ENCODE measurements at places on chromosomes 5 and 9.

- DNase-seq, result peak; percentile 59
These were observed 326.6 kb downstream of the EBF1 start for GRCh38 chr5:158773161-158773560.

GRCh38 chr5:168219515-168220410 lies 71.7 kb upstream of the WWC1 start:
- DNase-seq, result peak; percentile 74

- DNase-seq, result no peak
These were observed 97.4 kb downstream of the CACNA1B start for GRCh38 chr9:137974746-137975526.

DNA sequence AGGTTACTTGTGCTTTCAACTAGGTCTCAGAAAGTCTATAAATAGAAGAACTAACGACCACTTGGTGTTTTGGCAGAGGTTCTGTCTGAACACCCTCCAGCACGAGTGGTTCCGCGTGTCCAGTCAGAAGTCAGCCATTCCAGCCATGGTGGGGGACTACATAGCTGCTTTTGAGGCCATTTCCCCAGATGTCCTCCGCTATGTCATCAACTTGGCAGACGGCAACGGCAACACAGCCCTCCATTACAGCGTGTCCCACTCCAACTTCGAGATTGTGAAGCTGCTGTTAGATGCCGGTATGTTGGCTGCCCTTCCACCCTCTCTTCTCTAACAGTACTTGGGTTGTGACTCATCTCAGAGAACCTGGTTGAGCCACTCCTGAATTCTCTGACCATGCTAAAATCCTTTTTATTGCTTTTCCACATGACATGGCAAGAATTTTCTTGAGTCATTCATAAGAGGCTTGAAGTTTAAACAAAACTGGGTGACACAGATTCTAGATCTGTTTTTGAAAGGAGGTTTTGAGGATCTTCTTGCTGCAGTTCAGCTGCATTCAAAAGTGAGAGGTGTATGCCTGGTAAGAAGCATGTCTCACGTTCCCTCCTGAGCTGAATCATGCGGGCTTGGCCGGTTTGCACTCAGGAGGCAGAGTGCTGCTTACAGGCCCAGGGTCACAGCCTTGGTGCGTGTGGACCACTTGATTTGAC lies 103.1 kb upstream of the DMRT1 start:
- DNase-seq, result peak; percentile 98

- DNase-seq, result no peak
These were observed 227.6 kb downstream of the SAXO1 start for GRCh38 chr9:18805386-18805785.

- no peak for DNase-seq
These were observed 171.2 kb upstream of the ACTBL2 start for GRCh38 chr5:57653636-57654290.

DNA sequence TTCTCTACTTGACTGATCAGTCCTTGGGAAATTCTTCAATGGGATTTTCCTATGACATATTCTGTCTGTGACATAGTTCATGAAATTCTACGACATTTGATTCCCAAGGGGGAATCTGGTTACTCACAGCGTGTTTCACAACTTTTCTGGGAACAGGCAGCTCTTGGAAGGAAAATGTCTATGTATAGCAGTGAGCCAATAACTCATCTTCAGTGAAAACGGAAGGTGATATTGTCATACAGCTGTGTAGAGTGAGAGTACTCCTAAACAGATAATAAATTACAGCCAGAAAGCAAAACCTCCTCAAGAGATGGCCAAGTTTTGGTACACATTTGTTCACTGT lies 91.4 kb downstream of the C9orf152 start:
- DNase-seq, result peak; percentile 97

DNA sequence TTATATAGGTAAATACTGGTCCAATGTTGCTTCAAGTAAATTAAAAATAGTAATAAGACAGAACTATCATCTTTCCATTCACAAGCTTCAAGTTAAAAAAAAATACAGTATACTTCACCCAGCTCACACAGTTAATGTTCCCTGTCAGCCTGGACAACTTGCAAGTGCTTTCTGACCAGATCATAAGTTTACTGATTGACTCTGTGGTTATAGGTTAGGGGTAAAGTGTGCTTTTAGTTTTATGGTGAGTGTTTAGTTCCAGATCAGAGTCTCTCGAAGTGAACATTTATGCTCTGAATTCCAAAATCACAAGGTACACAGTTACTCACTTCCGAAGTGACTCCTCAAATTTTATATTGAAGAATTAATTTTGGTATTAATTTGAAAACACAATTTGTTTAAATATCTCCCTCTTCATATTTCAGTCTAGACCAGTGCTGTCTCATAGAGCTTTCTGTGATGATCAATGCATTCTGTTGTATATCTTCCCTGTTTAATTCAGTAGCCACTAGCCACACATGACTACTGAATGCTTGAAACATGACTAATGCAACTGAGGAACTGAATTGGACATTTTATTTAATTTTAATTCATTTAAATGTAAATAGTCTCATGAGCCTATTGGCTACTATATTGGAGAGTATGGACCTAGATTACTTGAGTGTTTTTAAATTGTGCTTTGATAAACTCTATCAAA lies 90.7 kb downstream of the MEF2C start:
- peak; percentile 55 for DNase-seq

GRCh38 chr5:129724647-129725046 lies 23.2 kb upstream of the MINAR2 start:
- no peak for DNase-seq

- DNase-seq, result no peak
These were observed 35.7 kb downstream of the SEMA4D start for GRCh38 chr9:89462199-89462598.

DNA sequence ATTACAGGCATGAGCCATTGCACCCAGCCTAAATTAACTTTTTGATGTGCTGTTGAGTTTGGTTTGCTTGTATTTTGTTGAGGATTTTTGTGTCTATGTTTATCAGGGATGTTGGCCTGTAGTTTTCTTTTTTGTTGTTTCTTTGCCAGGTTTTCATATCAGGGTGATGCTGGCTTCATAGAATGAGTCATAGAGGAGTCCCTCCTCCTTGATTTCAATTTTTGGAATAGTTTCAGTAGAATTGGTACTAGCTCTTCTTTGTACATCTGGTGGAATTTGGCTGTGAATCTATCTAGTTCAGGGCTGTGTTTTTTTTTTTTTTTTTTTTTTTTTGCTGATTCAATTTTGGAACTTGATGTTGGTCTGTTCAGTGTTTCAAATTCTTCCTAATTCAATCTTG lies 1164.3 kb upstream of the DMAC1 start:
- DNase-seq, result no peak

DNA sequence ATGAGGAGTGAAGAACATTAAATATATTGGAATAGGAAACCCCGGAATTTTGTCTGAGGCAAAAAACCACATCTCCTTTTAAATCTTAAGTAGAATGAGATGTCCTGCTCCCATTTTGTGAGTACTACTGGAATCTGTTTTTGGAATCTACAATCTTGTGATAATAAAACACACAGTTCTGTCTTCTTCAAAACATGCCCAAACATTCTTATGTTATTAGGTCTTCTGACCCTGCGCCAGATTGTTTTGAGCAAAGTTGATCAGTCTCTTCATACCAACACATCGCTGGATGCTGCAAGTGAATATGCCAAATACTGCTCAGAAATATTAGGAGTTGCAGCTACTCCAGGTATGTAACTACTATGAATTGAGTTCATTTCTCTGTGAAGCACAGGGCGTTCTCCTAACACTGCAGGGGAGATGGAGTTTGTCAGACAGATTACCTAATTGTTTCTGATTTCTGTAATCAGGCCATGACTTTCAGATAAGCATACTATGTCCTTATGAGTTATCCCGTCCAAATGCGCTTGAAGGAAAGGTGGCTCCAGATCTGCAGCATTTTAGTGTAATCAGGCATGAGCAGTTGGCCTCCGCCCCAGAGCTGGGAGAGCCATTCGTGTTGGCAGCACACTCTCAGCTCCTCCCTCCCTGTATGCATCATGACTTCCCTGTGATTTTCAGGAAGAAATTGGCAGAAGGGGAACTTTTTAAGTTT lies 88.0 kb downstream of the NLN start:
- DNase-seq, result peak; percentile 86

- no peak for DNase-seq
These were observed 23.0 kb downstream of the ZBED3 start for GRCh38 chr5:77064040-77064439.

GRCh38 chr5:167940911-167941310 lies 350.5 kb upstream of the WWC1 start:
- no peak for DNase-seq

GRCh38 chr5:140822281-140822629 lies 842 bp downstream of the PCDHA5 start:
- DNase-seq, result no peak

DNA sequence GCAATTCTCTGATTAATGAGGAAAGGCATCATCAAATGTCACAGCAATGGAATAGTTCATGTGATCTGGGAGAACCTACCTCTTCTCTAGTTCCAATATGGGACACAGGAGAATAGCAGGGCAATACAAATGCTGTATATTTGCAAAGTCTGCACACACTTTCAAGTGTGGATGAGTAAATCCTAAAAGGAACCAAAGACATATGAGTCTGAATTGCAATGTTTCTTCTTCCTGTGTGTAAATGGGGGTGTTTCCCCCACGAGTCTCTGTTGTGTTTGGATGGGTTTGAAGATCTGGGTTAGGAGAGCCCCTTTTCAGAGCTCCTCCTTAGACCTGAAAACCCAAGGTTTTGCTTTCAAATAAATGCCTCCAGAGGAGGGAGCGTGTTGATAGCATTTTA lies 26.9 kb downstream of the SLC46A2 start:
- no peak for DNase-seq

GRCh38 chr5:170362102-170362501 lies 27.1 kb downstream of the KCNMB1 start:
- DNase-seq, result no peak

DNA sequence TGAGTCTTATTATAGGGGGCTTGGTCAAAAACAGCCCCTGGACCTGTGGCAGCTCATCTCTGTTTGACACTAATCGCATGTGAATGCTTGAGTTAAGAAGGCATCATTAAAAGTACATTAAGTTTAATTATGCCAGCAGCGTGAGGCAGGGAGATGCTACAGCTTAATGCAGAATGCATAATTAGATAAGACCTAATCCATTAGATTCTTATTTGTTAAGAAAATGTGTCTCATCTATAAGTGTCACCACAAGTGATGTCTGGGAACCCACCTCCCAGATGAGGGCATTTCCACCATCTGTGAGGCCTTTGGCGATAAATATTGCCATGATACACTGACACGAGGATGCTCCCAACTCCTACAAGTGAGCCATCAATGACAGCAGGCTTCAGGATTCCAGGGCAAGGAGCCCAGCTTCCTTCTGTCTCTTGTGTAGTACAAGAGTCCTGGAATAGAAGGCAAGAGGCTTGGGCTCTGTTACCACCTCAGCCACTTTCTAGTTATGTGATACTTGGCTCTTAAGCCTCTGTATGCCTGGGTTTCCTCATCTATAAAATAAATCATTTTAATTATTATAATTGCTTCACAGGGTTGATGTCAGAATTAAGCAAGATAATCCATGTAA lies 202.7 kb downstream of the FAM114A2 start:
- DNase-seq, result peak; percentile 28

DNA sequence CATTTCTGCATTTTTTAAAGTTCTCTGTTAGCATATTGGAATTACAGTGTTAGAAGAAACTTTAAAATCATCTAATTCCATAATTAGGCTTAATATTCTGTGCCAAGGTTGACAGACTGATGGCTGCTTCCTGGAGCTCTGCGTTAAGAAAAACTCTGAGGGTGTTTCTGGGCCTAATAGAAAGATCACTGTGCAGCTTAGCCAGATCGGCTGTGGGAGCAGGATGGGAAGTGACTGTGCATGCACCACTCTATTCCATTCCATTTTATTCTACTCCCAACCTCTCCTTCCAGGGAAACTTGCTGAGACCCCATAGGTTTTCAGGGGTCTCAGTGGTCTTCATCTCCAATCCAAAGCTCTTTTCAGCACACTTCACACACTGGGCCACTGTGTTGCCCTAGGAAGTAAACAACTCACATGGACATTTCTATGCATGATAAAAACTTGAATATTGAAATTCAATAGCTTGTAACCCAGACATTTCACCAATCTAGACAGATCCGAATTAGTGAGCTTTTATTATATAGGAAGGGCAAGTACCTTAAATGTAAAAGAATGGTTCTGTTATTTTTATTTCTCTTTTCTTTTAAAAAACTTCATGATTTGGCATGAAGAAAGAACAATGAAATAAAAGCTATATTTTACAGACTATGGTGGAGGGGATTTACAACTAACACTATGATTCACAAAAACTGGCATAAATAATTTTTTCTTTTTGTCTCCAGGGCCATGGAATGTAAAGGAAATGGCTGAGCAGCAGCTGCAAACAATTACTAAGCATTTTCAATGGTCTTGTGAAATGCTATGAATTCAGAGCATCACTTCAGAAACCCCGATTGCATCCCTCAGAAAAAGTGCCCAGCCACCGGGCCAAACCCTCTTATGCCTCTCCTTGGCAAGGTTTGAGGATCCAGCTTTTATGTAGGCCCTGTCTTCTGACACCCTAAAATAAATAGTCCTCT lies 51.4 kb upstream of the DAB2 start:
- peak; percentile 91 for DNase-seq

DNA sequence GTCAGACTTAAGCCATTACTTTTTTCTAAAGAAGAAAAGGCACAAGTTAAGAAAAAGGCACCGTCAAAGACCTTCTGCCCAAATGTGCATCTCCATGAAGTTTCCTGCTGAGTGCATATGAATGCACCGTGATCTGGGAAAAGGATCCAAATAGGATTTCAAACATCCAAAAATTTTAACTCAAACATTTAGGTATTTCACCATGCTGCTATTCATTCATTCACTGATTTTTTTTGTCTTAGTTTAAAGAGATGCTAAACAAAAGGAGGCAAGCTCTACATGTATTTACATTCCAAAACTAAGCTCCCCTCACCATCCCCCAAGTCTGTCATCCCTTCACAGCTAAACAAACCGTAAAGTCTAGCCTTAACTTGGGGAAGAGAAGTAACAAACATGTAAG lies 291.9 kb downstream of the ARL15 start:
- DNase-seq, result no peak

DNA sequence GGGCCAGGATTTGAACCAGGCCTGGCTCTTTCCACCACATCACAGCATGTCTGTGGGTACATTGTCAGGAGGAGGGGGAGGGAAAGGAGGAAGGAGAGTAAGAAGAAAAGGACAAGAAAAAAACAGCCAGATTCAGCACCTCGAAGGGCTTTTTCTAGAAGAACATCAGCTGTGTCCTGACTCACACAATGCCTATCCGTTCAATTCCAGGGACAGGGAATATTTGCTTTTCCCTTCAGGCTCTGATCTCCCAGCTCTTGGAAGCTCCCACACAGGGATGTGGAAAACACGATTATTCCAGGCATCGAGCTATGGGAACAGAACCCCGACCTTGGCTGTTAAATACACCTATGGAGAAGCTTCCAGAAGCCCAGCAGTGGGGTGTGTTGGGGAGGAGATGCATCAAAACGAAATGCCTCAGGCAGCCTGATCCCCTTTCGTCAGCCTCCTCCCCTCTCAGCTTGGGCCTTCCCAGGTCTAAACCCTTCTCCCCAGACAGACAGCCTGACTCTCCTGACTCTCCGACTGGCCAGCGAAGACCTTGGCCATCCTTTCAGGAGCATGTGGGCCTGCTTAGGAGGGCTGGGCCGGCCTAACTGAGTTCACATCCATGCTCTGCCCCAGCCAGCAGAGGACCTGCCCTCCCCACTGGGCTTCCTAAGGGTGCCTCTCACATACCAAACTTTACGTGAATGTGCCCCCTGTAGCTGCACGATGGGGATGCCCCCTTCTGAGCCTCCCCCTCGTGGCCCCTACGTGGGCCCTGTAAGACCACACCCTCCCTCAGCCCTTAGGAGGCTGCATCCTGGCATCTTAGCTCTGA lies 54.4 kb downstream of the NEURL1B start:
- DNase-seq, result no peak

All from EH (cell line).